CD8-positive, alpha-beta memory T cell (primary cell): ENCODE measurements at places on chromosomes 2 and 18. TPM values are rescaled to one million over a fixed set of nuclear protein-coding genes. Genes with fewer than 3 reads are reported as not detected.

VSNL1 gene
- total RNA-seq: not detected

OXER1 gene
- total RNA-seq: 0.11 TPM

EIF2B4 gene
- 47.1 TPM for total RNA-seq

- H3K27me3 ChIP-seq: no peaks in the 10 kb centered on the region
- DNase-seq: no peak
- peaks cover 10% of the 10 kb centered on the region for H3K4me1 ChIP-seq
- H3K36me3 ChIP-seq: no peaks in the 10 kb centered on the region
These were observed 117.1 kb upstream of the SERTAD2 start for GRCh38 chr2:64770781-64771334.

MAP4K4 gene
- total RNA-seq: 30.8 TPM

LINC00305 gene
- total RNA-seq: not detected

HOXD10 gene
- total RNA-seq: not detected

TMEM247 gene
- not detected for total RNA-seq

DNA sequence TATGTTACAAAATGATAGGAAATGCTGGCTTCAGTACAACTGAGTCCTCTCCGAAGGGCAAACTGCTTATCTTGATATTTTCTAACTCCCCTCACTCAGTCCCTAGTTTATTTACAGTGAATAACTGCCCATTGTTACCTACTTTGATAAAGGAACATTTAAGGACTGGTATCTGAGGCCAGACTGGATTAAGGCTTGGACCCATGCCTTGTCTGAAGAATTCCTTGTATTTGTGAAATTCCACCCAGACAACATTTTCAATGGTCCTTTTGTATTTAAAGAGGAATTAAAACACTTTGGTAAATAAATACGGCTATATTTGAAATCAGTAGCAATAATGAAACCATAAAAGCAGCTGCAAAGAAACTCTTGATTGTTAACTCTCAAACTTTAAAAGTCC, 58.3 kb downstream of the PELI1 start:
- H3K27ac ChIP-seq: no peak overlapping the region
- no peaks in the 10 kb centered on the region for H3K4me1 ChIP-seq
- DNase-seq: no peak
- no peaks in the 10 kb centered on the region for H3K27me3 ChIP-seq

DNA sequence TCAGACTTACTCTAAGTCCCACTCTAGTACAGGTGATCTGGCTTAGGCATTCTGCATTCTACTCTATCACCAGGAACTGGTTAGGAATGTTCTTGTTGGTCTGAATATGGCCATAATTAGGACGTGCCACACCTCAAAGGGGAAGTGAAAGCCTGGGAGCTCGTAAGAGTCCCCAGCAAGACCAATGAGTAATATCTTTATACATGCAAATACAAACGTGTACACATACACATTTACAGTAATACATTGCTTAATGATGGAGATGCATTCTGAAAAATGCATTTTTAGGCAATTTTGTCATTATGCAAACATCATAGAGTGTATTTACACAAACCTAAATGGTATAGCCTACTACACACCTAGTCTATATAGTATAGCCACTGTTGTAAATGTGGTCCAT, 19.5 kb upstream of the ERCC3 start:
- peaks cover 32% of the 10 kb centered on the region for H3K36me3 ChIP-seq
- no peak overlapping the region for H3K27ac ChIP-seq
- H3K4me3 ChIP-seq: no peak overlapping the region
- H3K4me1 ChIP-seq: no peaks in the 10 kb centered on the region
- no peaks in the 10 kb centered on the region for H3K27me3 ChIP-seq
- DNase-seq: no peak

GRCh38 chr18:8813611-8814010, 108.3 kb downstream of the MTCL1 start:
- DNase-seq: no peak
- H3K27me3 ChIP-seq: no peaks in the 10 kb centered on the region
- no peak overlapping the region for H3K4me3 ChIP-seq

POTEF gene
- total RNA-seq: not detected

TMEM178A gene
- not detected for total RNA-seq

- DNase-seq: no peak
- H3K4me3 ChIP-seq: no peak overlapping the region
- no peaks in the 10 kb centered on the region for H3K27me3 ChIP-seq
- no peak overlapping the region for H3K27ac ChIP-seq
These were observed 82.2 kb downstream of the SOCS6 start for GRCh38 chr18:70370762-70371733.

DNA sequence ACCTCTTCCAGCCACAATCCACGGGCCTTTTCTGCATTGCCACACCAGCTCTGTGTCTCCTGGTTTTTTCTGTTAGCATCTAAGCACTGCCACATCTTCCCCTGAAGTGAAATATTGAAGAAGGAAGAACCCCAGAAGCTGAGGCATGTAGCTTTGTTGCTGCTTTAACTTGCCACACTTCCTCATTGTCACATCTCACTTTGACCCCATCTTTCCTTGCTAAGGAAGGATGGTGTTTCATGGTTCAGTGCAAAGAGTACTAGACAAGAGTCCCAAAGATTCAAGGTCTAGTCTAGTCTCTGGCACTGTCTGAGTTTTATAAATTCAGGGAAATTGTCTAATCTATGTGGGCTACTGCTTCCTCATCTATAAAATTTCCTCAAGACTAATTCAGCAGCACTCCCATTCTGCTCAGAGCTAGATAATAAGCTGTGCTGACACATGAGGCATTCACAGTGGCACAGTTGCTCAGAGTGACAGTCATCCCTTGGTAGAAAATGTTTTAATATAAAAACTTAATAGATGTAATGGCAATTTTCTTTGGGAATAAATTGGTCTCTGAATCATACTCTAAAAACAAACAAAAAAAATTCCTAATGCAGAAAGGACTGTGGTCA, 483.0 kb upstream of the ID2 start:
- no peak overlapping the region for H3K27ac ChIP-seq

PLEKHH2 gene
- total RNA-seq: 0.49 TPM

DNA sequence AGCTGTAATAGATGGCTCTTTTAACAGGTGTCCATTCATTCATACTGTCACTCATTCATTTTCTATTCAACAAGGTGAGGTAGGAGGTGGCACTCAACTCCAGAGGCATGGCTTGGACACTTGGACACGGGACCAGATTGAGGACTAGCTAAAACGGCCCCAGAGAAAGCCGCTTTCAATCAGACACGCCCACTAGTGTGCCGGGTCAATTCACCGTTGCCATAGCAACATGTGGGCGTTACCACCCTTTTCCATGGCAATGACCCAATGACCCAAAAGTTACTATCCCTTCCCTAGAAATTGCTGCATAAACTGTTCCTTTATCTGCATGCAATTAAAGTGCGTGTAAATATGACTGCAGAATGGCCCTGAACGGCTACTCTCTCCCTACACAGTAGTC, 49.2 kb upstream of the LGALSL start:
- no peaks in the 10 kb centered on the region for H3K27me3 ChIP-seq
- no peaks in the 10 kb centered on the region for H3K36me3 ChIP-seq
- H3K4me3 ChIP-seq: no peak overlapping the region

DNA sequence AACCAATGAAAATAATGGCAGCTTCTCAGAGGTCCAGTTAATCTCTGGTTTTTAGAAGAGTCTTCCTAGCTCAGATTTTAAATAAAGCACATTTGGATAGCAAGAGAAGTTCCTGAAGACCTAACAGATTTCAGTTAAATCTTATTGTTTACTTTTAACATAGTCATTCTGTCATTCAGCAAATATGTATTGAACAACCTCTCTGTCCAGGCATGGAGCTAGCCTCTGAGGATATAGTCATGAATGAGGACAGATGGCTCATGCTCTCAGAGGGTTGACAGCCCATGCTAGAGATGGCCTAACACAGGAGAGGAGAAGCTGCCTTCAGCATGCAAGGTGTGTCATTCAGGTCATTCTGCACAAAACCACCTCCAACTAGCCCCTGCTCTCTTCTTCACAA, 6.2 kb downstream of the CCBE1 start:
- DNase-seq: no peak
- H3K4me3 ChIP-seq: no peak overlapping the region
- peaks cover 5% of the 10 kb centered on the region for H3K27me3 ChIP-seq
- H3K27ac ChIP-seq: no peak overlapping the region

PDE11A gene
- not detected for total RNA-seq

GRCh38 chr18:35573531-35573930, 8.0 kb upstream of the GALNT1 start:
- DNase-seq: no peak
- H3K27me3 ChIP-seq: no peaks in the 10 kb centered on the region
- no peaks in the 10 kb centered on the region for H3K4me1 ChIP-seq
- H3K4me3 ChIP-seq: no peak overlapping the region
- no peak overlapping the region for H3K27ac ChIP-seq

DNA sequence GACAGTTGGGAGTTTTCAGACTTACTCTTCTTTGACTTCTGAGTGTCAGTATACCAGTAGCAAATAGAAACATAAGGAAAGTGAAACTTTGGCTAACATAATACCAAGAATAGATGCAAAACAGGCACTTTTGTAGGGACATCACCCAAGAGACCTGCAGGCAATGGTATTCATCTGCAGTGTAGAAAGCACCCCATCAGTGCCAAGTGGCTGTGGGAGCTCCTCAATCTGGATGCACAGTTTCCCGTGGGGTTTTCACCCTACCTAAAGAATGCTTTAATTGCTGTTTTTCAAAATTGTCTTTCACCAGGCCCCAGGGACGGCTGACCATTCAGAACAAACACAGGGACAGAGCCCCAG, 96.6 kb upstream of the GPR45 start:
- no peak for DNase-seq
- H3K36me3 ChIP-seq: no peaks in the 10 kb centered on the region
- H3K4me3 ChIP-seq: no peak overlapping the region
- H3K4me1 ChIP-seq: no peaks in the 10 kb centered on the region

DNA sequence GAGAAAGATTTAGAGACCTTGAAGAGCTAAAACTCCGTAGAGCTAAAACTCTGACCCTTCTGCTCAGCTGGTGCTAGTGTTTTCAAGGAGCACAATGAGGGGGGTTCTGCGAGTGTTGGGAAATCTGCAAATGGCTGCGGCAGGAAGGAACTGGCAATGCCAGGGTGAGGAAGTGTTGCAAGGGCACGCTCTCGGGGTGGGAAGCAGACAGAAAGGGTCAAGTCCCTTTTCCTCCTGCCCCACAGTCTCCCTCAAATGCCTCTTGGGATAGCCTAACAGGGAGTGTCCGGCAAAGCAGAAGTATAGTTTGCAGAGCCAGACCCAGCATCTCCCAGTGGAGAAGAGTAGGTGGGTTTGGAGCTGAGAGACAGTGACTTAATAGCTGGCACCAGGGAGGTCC, 60.5 kb downstream of the NCAPH start:
- H3K27me3 ChIP-seq: no peaks in the 10 kb centered on the region
- DNase-seq: no peak
- no peak overlapping the region for H3K27ac ChIP-seq
- no peaks in the 10 kb centered on the region for H3K36me3 ChIP-seq
- H3K4me1 ChIP-seq: no peaks in the 10 kb centered on the region

- no peaks in the 10 kb centered on the region for H3K36me3 ChIP-seq
- DNase-seq: no peak
- no peak overlapping the region for H3K27ac ChIP-seq
- H3K4me3 ChIP-seq: no peak overlapping the region
- no peaks in the 10 kb centered on the region for H3K4me1 ChIP-seq
- no peaks in the 10 kb centered on the region for H3K27me3 ChIP-seq
These were observed 551.7 kb downstream of the SATB2 start for GRCh38 chr2:198905881-198906612.

DNA sequence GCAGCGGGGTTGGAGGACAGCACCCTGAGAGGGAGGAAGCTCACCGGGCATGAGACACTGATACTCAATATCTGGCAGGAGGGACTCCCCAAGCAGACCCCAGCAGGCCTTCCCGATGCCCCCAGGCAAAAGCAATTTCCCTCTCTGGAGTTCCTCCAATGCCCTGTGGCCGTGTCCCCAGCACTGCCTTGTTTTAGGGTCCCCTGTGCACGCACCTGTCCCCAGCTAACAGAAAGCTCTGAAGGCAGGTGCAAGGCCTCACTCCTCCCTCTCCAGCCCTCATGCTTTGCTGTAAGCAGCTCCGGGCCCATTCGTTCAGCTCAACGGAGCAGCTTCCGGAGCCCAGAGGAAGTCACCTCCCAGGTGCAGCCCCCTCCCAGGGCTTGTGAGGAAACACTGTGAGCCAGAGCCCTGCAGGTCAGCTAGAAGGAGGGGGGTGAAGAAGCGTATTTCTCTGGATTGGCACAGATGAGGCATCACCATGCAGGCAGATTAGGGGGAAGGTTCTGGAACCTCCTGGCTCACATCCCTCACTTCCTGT, 50.3 kb upstream of the ID2 start:
- H3K27me3 ChIP-seq: no peaks in the 10 kb centered on the region
- H3K4me1 ChIP-seq: no peaks in the 10 kb centered on the region
- H3K36me3 ChIP-seq: no peaks in the 10 kb centered on the region
- H3K27ac ChIP-seq: no peak overlapping the region
- DNase-seq: no peak
- H3K4me3 ChIP-seq: no peak overlapping the region

- no peaks in the 10 kb centered on the region for H3K27me3 ChIP-seq
- DNase-seq: no peak
- H3K36me3 ChIP-seq: peaks cover 4% of the 10 kb centered on the region
- no peak overlapping the region for H3K4me3 ChIP-seq
These were observed 65.9 kb downstream of the MBP start for GRCh38 chr18:77066689-77067088.

AMER3 gene
- total RNA-seq: not detected

MBOAT2 gene
- total RNA-seq: 3.3 TPM

TEX44 gene
- total RNA-seq: not detected

TPO gene
- not detected for total RNA-seq

DNA sequence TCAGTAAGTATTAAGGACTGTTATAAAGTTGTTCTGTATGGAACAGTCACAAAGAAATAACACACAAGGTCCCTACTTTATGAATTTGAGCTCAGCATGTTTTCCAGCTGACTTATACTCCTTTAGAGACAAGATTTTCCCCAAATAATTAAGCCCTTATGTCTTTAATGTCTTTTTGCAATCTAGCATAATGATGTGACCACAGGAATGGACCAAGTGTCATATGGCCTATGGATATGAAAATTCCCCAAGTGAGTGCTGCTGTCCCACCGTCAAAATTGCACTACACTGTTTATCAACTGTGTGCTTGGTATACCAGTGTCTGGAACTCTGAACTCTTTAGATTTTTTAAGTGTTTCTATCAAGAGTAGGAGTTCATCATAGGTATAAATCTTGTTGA, 369.6 kb downstream of the PID1 start:
- H3K4me1 ChIP-seq: no peaks in the 10 kb centered on the region
- no peak for DNase-seq
- no peaks in the 10 kb centered on the region for H3K36me3 ChIP-seq
- no peak overlapping the region for H3K4me3 ChIP-seq

NYAP2 gene
- not detected for total RNA-seq
